SHP77 treated with DMSO at 0.1 percent for 48 hours (cell line): ENCODE measurements at places on chromosomes 3 and 15.

DNA sequence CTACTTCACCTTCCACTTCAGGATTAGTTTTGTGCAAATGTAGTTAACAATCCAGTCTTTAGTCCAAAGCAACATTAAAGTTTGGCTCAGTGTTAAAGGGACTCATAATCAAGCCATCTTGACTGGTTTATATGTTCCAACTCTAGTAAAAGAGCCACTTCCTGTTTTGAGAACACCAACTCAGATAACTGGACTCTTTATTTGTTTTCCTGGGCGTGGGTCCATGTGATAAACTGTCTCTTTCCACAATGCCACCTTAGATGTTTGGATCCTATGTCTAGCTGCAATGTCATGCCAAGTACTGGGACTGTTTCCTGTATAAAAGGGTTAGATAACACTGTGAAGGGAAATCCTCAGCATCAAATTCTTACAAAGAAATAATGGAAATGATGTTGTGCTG lies 545.0 kb downstream of the PYDC2 start:
- no peak for DNase-seq

DNA sequence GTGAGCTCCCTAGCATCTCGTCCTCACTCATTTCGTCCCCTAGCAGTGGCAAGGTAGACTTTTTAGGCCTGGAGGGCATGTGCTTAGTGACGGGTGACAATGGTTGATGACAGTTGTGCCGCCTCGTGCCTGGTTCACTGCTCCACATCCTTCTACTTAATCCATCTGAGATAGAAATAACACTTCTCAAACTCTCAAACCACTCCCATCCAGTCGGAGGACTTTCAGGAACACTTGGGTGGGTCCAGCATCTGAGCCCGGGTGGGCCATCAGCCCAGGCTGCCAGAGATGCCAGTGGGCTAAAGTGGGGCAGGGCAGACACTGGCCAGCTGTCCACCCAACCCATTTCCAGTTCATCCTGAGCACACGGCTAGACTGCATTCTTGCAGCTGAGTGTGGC lies 79.7 kb upstream of the SMAD3 start:
- DNase-seq, result no peak

GRCh38 chr3:114093596-114093995 lies 37.1 kb downstream of the QTRT2 start:
- DNase-seq, result no peak

DNA sequence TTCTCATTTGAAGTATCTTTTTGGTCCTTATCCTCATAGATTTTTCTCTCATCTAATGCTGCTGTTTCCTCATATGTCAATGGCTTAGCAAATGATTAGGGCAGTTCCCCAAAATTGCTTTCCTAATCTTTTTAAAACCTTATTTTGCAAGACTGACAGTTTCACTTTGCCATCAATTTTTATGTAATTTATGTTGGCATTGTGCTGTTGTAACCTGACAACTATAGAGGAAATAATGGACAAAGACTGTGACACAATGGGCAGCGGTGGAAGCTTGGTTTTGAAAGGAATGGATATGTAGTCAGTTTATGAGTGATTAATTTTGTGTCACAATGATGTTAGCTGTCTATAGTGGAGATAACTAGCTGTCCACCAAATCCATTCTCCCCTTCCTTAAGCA lies 10.6 kb upstream of the SH3BP5 start:
- no peak for DNase-seq

DNA sequence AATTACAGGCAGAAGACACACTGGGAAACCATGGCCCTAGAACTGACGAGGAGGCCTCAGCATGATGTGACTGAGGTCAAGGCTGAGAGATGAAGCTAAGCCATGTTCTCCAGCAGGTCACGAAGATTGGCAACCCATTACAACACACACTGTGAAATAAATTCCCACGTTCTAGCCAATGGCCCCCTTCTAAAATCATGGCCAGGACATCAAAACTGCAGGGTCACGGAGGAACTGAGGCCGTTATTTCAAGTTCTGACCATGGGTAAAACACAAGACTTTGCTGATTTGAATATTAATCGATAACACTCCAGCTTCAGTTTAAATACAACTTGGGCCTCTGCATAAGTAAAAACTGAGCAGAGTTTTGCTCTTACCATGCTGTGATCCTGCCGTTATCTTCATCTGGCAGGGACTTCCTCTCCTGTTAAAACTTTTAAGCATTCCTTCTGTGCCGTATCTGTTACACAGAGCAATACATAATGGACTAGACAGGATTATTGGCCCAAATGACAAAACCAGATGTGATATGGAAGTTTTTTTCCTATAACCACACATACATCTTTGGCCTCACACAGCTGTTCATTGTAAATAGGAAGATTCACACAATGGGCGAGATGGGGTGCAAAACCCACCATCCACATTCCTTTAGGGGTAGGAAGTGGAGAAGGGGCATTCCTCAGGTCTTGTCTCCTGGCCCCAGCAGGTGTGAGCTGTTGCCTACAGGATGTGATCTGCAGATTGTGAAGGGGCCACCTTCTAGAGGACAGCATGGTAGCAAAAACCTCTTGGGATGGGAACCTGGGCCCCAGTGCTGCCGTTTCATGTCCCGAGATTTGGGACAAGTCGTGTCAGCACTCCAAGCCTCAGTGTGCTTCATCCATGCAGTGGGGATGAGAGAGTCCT lies 207.4 kb downstream of the OPA1 start:
- DNase-seq, result no peak

- DNase-seq, result no peak
These were observed 45.3 kb upstream of the INO80 start for GRCh38 chr15:41161336-41161735.

- DNase-seq, result no peak
These were observed 80.0 kb upstream of the TMC3 start for GRCh38 chr15:81454024-81454423.

DNA sequence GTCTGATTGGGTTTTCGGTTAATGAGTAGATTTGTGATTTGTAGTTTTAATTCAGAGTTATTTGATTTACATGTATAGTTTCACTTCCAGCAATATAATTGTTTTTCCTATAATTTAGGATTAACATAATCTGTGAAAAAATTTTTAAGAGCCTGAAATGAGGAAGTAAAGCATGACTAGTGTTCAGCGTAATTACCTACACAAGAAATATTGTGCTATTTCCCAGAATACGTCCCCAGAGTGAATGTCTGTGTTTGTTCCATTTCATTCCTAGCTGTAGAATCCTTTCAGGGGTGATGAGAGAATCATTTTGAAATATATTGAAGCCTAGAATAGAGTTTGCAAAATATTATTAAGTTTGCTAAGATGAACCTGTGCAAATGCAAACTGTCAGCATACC lies 247.1 kb downstream of the BBX start:
- DNase-seq, result no peak

DNA sequence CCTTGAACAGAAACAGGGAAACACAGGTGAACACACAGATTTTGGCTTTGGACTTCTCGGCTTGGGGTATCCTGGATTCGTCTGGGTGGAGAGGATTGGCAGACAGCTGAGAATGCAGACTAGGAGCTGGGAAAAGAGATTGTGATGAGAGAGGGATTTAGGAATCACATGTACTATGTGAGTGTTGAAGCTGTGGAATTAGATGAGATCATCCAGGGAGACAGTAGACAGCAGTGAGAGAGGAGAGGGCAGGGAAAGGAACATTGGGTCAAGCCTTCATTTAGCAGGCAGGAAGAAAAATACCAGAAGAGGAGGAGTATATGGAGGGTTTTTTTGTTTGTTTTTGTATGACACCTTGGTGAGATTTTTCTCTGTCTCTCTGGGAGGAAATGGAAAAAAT lies 262.1 kb upstream of the TBL1XR1 start:
- DNase-seq, result no peak

- DNase-seq, result no peak
These were observed 300.2 kb upstream of the TRIM42 start for GRCh38 chr3:140377644-140378043.

DNA sequence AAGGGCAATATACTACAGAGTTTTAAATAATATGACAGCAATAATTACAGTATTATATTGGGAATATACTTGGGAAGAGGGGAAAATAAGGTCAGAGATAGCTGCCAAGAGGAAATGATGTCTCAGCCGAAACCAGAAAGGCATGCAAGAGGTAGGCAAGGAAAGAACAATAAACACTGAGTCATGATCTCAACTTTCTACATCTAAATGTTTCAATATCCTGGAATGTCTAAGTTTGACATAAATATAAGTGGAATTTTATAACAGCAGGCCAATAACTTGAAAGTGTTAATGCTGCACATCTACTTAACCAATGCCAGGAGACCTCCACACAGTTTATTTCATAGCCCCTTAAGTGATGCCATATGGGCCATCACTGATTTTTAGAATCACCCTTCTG lies 99.8 kb upstream of the CPNE4 start:
- DNase-seq, result no peak

GRCh38 chr15:99923711-99924110 lies 190.5 kb upstream of the LYSMD4 start:
- no peak for DNase-seq

DNA sequence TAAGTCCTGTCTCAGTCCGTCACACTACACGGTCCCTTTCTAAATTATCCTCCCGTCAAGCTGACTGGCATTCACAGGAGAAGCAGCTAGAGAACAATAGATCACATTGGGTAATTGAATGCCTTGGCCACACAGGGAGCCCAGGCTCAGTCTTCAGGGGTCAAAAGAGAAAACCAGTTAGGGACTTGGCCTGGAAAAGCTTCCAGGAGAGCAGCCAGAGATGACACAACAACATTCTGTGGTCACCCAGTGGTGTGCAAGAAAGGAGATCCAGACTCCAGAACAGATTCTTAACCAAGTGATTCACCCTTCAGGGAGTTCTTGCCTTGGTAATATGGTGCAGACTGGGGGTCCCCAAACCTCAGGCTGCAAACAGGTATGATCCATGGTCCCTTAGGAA lies 15.9 kb downstream of the ARHGAP31 start:
- DNase-seq, result no peak

GRCh38 chr3:83063446-83063845 lies 1302.0 kb upstream of the GBE1 start:
- no peak for DNase-seq

GRCh38 chr3:101896083-101896757 lies 46.9 kb downstream of the NFKBIZ start:
- DNase-seq, result no peak

- DNase-seq, result no peak
These were observed 57.2 kb downstream of the SNX4 start for GRCh38 chr3:125462722-125463299.

- DNase-seq, result no peak
These were observed 603.9 kb upstream of the KCNMB2 start for GRCh38 chr3:177932346-177932745.
